SK-N-SH (cell line): ENCODE measurements at places on chromosomes 3 and 15.

- no peak for DNase-seq
Measured at GRCh38 chr3:156106721-156107373, 13.5 kb upstream of the KCNAB1 start.

DNA sequence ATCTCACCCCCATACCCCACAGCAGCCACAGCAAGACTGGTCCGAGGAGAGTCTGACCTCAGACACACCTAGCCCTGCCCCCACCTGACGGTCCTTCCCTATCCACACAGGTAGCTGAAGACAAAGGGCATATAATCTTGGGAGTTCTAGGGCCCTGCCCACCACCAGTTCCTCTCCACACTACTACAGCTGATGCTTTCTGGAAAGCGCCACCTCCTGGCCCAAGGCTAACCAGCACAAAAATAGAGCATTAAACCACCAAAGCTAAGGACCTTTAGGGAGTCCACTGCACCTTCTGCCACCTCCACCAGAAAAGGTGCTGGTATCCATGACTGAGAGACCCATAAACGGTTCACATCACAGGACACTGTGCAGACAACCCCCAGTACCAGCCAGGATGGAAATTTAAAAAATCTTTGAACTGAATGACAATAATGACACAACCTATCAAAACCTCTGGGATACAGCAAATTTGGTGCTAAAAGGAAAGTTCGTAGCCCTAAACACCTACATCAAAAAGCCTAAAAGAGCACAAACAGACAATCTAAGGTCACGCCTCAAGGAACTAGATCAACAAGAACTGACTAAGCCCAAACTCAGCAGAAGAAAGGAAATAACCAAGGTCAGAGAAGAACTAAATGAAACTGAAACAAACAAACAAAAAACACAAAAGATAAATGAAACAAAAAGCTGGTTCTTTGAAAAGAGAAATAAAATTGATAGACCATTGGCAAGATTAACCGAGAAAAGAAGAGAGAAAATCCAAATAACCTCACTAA lies 122.1 kb upstream of the TPRG1 start:
- no peak for DNase-seq

- no peak for DNase-seq
Measured at GRCh38 chr15:48419896-48420295, 88.7 kb downstream of the DUT start.

- DNase-seq, result no peak
Measured at GRCh38 chr15:66077320-66077663, 176.3 kb downstream of the MEGF11 start.

GRCh38 chr15:38005953-38006808 lies 71.7 kb downstream of the TMCO5A start:
- no peak for DNase-seq

GRCh38 chr3:129567176-129567705 lies 24.3 kb downstream of the H1-8 start:
- DNase-seq, result peak; percentile 83
